ENCODE measurements at places on chromosomes 11 and 22. TPM values are rescaled to one million over a fixed set of nuclear protein-coding genes. Genes with fewer than 3 reads are reported as not detected.
A peak's percentile ranks its signal among the peaks of the same experiment; 100 is the strongest.

GRCh38 chr11:128180441-128181087 lies 406.8 kb downstream of the ETS1 start:
- DNase-seq = no peak

The NCAM1 gene
- polyA plus RNA-seq = 38.8 TPM

DNA sequence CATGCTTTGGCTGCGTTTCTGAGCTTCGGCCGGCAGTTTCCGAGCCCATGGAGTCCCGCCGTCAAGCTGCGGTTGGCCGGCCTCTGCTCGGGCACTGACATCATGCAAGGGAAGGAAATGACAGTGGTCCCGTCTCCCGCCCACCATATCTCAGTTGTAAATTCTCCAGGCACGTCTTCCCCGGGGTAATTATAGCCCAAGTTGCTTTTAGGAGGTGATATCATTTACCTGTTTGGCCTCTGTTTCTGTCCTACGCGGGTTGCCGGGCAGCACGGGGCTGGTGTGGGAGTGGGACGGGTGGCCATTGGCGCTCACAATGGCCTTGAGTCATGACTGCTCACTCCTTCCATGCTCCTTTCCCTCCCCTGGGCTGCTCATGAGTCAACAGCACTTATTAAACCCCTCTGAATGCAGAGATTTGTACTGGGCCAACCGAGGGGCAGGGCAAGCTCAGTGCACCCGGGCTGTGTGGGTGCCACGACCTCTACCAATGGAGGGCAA lies 4.2 kb upstream of the ANO1 start:
- no peak for DNase-seq

DNA sequence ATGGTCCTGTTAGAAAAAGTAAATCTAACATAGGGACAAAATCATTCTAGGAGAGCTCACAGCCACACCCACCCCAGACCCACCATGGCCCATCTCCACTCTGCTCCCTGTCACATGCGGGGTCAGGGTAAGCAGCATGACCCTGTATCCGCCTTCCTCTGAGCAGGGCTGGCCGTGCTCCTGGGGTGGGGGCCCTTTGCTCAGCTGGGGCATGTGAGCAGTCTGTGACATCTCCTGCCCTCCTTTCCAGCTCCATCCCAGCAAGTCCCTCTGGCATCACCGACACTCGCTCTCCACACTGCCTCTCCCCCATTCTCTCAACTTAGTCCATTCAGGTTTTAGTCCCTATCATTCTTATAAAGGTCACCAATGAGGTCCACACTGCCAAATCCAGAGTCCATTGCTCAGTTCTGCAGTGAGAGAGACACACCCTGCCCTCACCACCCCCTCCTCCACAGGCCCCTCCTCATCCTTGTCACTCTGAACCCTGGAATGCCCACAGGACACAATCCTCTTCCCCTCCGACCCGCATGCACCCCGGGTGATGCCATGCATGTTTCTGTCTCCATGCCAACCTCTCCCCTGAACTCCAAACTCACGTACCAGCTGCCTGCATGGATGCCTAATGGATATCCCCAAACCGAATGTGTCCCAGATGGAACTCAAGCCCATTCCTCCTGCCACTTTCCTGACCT lies 65.1 kb upstream of the PITPNB start:
- no peak for DNase-seq

The YPEL4 gene
- polyA plus RNA-seq = 10.1 TPM

- DNase-seq = no peak
These were observed 14.0 kb upstream of the SESN3 start for GRCh38 chr11:95245038-95245437.

DNA sequence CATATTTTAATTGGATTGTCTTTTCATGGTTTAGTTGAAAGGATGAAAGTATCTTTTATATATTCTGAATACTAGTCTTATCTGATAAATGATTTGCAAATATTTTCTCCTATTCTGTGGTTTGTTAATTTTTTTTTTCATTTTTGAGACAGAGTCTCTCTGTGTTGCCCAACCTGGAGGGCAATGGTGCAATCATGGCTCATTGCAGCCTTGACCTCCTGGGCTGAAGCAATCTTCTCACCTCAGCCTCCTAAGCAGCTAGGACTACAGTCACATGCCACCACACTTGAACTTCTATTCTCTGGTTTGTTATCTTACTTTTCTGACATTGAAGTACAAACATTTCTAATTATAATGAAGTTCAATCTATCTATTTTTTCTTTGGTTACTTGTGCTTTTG lies 30.0 kb upstream of the FAR1 start:
- DNase-seq = no peak

DNA sequence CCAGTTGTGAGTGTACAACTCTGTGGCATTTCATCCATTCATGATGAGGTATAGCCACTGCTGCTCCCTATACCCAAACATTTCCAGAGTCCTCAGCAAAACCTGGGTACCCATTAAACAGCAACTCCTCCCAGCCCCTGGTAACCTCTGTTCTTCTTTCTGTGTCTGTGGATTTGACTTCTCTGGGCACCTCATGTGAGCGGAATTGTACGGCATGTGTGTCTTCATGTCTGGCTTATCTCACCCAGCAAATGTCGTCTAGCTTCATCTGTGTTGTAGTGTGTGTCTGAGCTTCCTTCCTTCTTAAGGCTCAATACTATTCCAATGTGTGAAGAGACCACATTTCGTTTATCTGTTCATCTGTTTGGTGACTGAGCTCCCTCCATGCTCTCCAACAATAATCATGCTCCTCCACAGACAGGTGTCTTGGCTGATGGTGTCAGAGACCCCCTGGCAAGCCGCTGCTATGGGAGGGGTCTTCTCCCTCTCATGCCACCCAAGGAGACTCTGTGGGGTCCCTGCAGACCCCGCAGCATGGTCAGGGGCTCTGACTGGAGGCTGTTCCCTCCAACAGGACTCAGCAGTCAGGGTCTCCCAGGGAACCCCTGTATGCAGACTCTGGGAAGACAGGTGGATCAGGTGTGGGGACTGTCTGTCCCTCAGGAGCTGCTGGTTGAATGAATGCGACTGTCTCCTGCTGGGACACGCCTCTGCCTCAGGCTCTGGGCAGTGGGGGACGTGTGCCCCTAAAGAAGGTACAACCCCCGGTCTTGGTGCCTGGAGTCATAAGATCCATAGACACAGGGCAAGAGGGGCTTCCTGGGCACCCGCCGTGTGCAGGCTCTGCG lies 52.7 kb downstream of the SMIM38 start:
- no peak for DNase-seq

DNA sequence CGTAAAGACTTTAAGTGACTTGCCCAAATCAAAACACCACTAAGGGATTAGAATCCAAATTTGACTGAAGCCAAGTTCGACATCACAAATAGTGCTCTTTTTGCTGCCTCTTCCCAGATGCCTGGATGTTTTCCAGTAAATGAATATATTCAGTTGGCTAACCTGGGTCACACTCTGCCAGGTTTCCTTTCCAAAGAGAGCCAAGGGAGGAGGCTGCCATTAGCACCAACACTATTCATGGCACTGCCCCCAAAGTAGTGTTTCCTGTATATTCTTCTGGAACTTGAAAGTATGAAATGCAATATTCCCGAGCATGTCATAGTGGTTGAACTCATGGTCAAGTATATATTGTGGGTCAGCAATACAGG lies 219.3 kb upstream of the UBASH3B start:
- no peak for DNase-seq

The RHOD gene
- polyA plus RNA-seq = 9.1 TPM

The ART1 gene
- polyA plus RNA-seq = not detected

- no peak for DNase-seq
These were observed 37.4 kb downstream of the LARGE2 start for GRCh38 chr11:45959851-45960250.

DNA sequence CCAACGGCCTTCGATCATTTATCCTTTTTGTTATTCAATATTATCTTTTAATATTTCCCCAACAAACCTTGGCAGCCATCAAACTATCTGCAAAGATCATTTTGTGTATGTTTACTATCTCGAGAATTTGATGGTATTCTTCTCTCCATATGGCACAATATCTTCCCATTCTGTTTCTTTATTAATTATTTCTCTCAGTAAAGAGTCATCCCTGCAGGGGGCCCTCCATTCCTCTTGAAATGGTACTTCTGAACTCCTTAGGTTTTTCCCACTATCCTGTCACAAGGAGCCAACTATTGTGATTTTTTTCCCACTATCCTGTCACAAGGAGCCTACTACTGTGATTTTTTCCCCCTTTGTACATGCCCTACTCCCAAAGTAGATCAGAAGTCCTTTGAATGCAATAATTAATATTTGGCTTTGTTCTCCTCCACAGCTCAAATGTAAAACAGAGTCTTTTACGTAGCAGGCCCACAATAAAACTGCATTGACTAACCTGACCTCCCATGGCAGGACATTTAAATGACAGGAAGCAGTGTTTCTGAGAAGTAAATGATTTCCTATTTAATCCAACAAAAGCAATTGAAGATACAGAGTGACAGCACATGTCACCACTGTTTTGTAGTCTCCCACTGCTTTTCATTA lies 43.3 kb downstream of the PDGFD start:
- no peak for DNase-seq

- no peak for DNase-seq
These were observed 74.7 kb upstream of the RRM1 start for GRCh38 chr11:4019891-4020290.

GRCh38 chr11:112541140-112542046 lies 280.7 kb upstream of the PLET1 start:
- no peak for DNase-seq

DNA sequence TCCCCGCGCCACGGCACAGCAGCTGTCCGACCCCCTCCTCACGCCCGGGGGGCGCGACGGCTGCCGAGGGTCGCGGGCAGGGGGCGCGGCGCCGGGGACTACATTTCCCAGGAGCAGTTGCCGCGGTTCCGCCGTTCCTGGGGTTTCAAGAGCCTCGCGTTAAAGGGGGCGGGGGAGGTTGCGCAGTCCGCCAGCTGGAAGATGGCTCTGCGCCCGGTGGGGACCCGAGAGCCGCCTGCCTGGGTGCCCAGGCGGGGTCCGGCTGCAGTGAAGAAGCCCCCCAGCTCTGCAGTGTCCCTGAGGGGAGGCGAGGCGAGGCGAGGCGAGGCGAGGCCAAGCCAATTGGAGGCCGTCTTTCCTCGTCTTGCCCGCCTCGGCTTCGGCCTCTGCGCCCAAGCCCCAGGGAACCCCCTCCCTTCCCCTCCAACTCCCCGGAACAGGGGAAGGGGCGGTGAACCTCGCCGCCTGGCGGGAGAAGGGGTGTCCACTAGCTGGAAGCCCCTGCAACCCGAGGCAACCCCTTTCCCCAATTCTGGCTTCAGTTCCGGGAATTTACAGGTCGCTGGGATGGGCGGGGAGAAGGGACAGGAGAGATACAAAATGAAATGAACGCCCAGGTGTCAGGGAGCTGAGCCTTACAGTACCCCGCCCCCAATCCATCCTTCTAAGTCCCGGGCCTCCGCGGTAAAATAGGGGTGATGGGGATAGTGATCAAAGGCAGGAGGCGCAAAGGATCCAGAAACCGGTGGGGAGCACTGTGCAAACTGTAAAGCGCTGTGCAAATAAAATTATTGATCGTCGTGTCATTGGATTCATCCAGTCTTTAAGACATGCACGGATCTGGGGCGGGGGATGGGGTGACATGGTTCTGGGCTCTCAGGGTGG lies 5.2 kb upstream of the GCAT start:
- peak; percentile 86 for DNase-seq

Measured in left lung (tissue), 14 donors.